Activated T-cell treated with anti-CD3 and anti-CD28 coated beads, Interleukin-2, amount 50 U/mL, for 72 hours (primary cell): ENCODE measurements at places on chromosomes 3 and 15. TPM values are rescaled to one million over a fixed set of nuclear protein-coding genes. Genes with fewer than 3 reads are reported as not detected.

The LIPC gene
- total RNA-seq, result 0.93 TPM

The GABRG3 gene
- total RNA-seq, result not detected

The HCN4 gene
- total RNA-seq, result not detected

The PLSCR5 gene
- total RNA-seq, result not detected
